Cardiac septum (tissue), 1 donor: ENCODE measurements at places on chromosomes 12 and 14.

DNA sequence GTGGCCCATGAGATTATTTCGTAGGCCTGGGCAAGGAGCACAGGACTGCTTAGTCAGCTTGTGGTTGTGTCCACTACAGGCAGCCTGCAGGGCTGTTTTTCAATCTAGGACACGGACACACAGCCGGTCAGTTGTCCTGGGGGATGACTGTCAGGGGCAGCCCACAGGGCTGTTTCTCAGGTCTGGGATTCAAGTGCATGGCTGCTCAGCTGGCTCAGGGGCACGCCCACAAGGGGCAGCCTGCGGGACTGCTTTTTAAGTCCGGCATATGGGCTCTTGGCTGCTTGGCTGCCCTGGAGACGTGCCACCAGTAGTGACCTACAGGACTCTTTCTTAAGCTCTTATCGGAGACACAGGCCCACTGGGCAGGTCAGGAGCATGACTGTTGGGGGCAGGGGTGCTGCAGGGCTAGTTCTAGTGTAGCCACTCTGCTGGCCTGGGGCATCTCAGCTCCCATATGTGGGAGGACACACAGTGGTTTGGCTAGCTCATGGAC, 26.6 kb upstream of the GTF2A1 start:
- DNase-seq: no peak

- DNase-seq: no peak
These were observed 17.8 kb upstream of the EGLN3 start for GRCh38 chr14:33968722-33969121.

- DNase-seq: no peak
These were observed 6.6 kb upstream of the KLRD1 start for GRCh38 chr12:10301103-10301502.

- DNase-seq: no peak
These were observed 134.7 kb downstream of the FGD4 start for GRCh38 chr12:32533971-32534590.

DNA sequence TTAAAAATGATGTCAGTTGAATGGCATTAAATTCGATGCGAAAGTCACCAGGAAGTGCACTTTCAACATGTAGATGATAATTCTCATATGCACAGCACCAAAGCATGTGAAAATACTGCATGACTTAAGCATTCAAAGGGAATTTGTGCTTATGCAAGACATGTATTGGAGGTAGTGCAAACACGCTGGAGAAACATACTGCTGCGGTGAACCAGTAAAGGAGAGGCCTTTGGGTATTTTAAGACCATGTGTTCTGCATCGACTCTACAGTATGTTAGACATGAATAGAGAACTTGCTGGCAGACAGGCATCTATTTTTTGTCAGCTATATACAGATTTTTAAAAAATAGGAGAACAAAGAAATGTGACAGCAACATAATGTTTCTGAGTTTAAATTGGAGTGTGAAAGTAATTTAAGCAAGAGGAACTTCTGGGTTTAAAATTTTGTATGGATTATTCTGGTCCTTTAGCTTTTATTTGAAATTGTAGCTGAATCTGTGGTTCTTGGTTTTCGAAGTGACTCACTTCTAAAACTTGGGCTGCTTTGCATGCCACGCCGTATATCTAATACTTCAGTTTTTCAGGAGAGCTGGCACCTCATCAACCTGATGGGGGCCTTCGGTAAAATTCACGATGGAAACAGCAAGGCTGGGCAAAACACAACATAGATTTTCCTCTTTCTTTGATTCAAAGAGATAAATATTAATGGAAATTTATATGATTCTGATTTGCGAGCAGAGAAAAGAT, 408.7 kb downstream of the APAF1 start:
- DNase-seq: no peak

GRCh38 chr14:37583358-37584210, 11.5 kb downstream of the FOXA1 start:
- no peak for DNase-seq

DNA sequence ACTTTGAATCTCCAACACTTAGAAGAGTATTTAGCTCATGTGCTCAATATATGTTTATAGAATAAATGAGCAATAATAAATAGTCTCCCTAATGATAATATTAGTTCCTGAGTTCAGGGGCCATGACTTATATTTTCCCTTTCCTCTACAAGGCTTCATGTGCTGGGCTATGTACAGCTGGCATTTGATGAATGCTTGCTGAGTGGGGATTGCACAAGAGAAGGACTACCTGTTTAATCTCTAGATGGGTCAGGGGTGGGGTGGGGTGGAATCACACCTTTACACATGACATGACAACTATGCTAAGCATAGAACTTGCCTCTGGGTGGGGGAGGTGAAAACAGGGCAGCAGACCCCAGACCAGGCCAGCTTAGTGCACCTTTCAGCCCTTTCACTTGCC, 7.6 kb upstream of the ABHD12B start:
- no peak for DNase-seq

- DNase-seq: peak; percentile 88
These were observed 23.8 kb downstream of the VPS37B start for GRCh38 chr12:122871851-122872780.

DNA sequence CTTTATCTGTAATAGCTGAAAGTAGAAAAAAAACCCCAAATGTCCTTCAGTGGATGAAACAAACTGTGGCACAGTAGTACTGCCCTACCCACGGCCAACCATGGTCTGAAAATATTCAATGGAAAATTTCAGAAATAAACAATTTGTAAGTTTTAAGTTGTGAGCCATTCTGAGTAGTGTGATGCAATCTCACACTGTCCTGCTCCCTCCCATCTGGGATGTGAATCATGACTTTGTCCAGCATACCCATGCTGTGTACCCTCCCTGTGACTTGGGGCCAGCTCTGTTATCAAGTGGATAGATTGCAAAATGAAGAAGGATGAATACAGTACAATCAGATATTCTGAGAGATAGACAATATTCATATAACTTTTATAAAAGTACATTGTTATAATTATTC, 106.2 kb downstream of the SMOC1 start:
- no peak for DNase-seq

GRCh38 chr14:57502586-57503254, 9.1 kb upstream of the CCDC198 start:
- no peak for DNase-seq

DNA sequence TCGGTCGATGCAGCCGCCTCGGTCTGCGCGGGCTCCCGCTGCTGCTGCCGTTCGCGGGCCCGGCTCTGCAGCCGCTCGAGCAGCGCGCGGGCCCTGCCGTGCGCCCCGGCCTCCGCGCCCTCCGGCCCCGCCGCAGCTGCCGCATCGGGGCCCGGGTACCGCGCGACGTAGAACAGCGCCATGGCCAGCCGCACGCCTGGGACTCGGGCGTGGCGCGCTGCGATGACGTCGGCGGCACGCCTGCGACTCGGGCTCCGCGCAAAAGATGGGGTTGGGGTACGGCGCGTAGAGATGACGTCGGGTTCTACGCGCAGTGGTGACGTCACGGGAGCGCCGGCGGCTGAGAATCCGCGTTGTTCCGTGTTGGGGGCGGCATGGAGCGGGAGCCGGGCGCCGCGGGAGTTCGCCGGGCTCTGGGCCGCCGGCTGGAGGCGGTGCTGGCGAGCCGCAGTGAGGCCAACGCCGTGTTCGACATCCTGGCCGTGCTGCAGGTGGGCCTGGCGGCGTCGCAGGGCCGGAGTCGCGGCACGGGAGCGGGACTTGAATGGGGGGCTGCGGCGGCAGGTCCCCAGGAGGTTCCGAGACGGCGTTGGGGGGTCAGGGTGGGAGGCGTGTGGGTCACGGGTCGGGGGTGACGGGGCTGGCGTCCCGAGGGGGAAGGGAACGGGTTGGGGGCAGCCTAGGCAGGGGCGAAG, at the start of the genes DDX51 and NOC4L:
TSS of gene DDX51 (minus strand) at position 205 of the 695 bp plus-strand sequence. CDS start at position 182, 23 bp downstream.
TSS of gene NOC4L (plus strand) at position 343 of the 695 bp plus-strand sequence. CDS start at position 375, 32 bp downstream.
- peak; percentile 96 for DNase-seq

DNA sequence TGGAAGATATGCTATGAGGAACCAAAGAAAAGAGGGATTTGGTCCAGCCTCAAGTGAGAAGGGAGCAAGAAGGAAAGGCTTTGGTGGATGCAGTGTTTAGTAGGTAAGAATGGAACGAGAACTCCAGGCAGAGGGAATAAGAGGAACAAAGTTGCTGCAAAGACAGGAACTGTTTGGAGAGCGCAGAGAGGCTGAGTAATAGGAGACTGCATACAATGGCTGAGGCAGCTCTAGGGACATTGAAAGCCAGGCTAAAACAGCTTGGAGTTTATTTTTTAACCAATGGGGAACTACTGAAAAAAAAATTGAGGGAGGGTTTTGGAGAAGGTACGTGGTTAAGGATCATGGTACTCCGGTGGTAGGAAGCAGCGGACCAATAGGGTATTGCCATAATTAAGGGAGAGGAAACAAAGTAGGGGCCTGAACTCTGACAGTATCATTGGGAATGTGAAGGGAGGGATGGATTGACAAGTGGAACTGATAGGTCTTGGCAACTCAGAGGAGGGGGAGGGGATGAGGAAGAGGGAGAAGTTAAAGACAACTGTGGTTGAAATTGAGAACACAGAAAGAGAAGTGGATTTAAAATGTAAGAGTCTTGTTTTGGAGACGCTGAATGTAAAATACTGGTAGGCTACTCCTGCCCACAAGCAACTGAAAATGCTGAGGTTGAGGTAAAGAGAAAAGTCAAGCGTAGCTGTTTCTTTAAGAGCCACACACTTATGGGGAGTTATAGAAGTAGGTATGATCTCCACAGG, 4.8 kb downstream of the ASCL4 start:
- DNase-seq: no peak

GRCh38 chr12:116547955-116548501, 11.2 kb upstream of the MAP1LC3B2 start:
- DNase-seq: no peak

DNA sequence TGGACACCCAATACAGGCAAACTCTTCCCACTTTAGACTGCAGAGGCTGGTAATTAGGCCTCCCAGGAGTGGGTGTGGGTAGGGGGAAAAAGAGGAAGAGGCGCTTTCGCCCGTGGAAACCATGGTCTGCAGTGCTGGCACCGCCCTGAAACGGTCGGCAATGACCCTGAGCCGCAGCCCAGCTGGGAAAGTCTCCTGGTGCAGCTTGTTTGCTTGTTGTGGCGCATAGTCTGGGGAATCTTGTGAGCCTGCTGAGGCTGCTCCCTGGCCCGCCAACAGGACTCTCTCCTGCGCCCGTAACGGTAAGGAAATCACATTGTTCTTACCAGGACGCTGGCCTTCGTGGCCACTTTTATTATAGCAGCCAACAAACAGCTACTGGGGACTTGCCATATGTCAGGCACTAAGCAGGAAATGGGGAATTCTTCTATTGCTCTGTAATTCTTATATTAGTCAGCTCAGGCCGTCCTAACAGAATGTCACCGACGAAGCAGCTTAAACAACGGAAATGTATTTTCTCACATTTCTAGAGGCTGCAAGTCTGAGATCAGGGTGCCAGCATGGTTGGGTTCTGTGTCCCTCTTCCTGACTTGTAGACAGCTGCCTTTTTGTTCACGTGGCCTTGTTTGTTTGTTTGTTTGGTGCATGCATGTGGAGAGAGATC, 52.5 kb upstream of the RIN3 start:
- DNase-seq: no peak

GRCh38 chr14:27881063-27881462, 885.5 kb upstream of the FOXG1 start:
- no peak for DNase-seq

GRCh38 chr12:66337381-66338010, 35.2 kb downstream of the HELB start:
- no peak for DNase-seq

GRCh38 chr14:71856199-71856919, 75.9 kb upstream of the RGS6 start:
- no peak for DNase-seq

GRCh38 chr12:67430708-67431335, 161.7 kb downstream of the CAND1 start:
- no peak for DNase-seq

DNA sequence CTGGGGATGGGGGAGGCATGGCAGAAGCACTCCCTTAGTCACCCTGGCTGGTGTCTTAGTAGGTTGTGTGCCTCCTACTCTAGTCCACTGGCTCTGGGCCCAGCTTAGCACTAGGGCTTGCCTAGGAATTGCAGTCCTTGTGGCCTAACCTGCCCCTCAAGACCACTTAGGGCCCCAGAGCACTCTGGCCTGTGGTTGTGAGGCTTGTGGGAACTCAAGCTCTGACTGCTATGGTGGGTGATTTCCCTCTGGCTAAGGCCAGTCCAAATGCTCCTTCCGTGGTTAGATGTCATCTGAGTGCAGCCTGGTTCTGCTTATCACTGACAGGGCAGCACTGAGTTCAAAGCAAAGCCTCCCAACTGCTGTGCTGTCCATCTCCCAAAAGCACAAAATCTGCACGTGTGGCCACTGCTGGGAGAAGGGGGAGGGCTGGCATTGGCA, 20.2 kb downstream of the FGD4 start:
- DNase-seq: no peak

- DNase-seq: no peak
These were observed 36.3 kb upstream of the PPP1CC start for GRCh38 chr12:110778833-110779577.

DNA sequence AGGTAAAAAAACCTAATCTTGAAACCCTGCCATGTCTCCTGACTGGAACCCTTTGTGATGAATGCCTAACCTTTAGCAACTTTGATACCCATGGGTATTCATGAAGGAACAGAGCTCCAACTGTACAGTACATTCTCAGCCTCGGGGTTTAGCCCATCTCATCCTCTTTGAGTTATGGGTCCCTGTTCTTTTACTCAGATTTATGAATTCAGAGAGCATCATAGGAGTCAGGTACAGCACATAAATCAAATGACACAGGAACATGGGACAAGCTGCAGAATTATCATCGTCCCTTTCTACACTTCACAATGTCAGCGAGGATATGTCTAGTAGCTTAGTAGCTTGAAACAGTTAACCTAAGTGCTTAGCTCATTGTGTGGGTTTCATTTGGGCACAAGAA, 527.4 kb downstream of the NOVA1 start:
- DNase-seq: no peak

DNA sequence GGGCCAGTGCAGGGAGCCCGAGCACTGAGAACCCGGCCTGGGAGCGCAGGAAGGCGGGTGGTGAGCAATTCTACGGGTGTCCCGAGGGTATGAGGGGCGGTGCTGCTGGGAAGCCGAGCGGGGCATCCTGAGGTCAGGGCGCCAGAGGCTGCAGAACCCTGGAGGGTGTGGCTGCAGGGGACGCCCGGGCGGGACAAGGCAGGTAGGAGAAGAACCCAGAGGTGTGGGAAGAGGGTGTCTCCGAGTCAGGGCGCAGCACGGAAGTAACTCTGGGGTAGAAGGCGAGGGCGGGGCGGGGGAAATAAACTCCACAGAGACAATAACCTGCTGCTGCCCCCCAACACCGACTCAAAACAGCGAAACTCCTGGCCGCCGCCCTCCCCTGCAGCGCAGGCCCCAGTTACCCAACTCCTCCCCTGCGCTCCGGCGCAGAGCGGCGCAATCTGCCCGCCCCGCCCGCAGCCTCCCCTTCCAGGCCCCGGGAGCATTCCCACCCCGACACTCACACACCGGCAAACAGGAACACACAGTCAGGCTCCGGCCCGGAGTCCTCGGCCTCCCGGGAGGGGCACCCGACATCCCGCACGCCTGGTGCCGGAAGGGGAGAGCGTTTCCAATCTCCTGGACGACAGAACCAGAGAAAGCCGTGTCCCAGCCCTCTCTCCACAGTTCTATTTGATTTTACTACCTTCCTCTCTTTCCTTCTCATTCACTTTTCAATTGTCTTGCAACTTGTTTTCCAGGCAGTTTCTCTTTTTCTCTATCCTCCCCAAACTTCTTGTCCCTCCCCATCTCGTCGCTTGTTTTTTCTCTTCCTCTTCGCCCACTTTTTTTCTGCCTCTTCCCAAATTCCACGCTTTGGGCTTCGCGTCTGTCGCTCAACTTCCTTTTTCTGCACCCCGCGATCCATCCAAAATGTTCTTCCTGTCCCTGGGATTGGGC, 2.4 kb downstream of the HRK start:
- no peak for DNase-seq

- no peak for DNase-seq
These were observed 43.5 kb downstream of the CCDC177 start for GRCh38 chr14:69531135-69531534.

GRCh38 chr12:2768224-2768961, 26.4 kb upstream of the FKBP4 start:
- DNase-seq: no peak
